Stimulated activated memory B cell treated with anti-CD40 and anti-IgM and Interleukin-4, amounts not matched to agents 10 μg/mL and 1 μg/mL and 100 μg/mL, for 72 hours (primary cell): ENCODE measurements at places on chromosomes 7 and 10.

DNA sequence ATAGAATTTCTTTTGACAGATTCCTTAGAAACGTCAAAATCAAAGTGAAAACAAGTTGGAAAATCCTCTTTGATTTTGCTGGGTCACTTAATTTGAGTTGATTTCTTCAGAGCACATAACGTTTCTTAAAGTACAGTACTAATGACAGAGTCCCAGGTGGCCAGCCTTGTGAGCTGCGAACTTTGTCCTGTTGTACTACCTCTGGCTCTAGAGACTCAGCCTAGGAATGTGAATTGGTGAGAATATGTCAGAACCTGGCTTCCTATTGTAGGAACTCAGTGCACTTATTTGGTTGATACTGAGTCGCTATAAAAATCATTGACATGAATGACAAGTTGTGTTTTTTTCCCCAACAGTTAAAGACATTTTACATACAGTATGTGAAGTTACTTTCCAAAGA is 20.2 kb downstream of the SDK1 start:
- no peak for ATAC-seq

DNA sequence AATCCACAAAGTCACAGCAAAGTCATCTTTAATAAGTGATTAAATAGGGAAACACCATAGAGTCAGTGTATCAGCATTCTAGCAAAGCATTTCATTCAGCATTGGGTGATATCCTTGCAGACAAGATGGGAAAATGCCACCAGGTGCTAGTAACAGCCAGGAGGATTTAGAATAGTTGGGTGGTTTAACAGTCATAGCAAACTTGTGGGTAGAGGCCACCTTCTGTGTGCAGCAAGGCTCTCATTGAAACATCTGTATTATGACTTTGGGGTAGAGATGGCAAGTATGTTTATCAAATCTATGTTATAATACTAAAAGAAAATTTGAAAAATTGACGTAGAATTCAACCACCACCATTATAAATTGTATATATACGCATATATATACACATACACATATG is 26.4 kb upstream of the ADO start:
- ATAC-seq: peak; percentile 68

DNA sequence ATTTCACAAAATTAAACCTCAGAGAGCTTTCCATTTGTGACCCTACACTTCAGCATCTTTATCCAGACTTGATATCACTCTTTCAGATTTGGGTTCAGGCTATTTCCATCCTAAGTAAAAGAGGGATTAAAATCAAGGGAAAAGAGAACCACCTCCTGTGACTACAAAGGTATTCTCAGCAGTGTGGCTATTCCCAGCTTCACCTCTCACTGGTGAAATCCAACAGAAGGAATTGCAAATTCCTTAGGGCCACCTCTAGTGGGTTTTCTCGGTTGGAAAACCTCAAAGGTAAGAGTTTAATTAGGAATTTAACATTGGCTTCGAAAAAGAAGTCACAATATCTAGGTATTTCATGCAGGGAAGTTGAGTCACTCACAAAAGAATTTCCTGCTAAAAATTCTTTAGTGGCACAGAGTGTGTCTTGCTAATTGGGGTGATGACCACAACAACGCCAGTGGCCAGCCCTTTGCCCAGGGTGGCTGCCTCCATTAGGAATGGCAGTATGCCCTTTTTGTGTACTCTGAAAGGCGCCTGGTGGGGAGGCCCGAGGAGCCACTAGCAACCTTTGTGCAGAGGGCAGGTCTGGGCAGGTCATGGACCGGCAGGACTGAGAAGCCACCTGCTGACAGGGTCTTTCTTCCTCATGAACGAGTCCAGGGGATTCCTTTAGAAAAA is 52.2 kb downstream of the SEM1 start:
- no peak for ATAC-seq

- ATAC-seq: peak; percentile 40
Measured at GRCh38 chr10:132616170-132616995, 78.8 kb downstream of the INPP5A start.

- ATAC-seq: no peak
Measured at GRCh38 chr7:65927489-65928448, 54.2 kb downstream of the GUSB start.

DNA sequence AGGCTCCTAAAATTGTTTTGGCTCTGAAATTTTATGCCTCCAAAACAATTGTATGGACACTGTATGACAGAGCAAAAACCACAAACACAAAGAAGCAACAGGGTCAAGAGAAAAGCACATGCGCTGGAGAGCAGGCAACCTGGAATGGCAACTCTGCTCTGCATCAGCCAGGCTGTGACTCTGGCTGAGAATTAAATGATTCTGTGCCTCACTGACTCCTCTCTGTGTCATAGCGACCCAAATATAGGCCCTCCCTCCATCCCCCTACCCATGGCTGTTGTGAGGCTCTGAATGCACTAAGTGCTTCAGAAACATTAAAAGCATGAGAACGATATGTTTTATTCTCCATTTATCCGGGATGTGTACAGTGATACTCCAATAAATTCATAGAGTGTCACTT is 24.9 kb upstream of the NEBL start:
- ATAC-seq: no peak

GRCh38 chr10:8967061-8967460 is 912.6 kb downstream of the GATA3 start:
- ATAC-seq: no peak
